NCI-H446 treated with DMSO at 0.1 percent for 48 hours (cell line): ENCODE measurements at places on chromosomes 16 and 17.

DNA sequence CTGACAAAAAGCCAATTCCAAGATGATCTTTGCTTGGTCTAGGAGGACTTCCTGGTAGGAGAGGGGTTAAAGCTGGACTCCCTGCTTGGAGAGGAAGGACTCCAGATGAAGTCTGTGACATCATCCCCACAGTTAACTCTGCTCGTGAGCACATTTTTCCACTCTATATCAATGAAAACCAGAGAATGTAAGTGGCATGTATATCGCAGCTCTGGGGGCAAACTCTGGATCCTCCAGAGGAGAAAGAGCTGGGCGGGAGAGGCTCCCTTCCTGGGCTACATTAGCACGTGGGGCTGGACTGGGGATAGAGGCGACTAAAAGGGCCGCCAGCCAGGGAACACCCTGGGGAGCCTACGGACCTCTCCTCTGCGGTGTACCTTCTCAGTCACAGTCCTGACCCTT lies 34.1 kb downstream of the HIC1 start:
- DNase-seq, result no peak

DNA sequence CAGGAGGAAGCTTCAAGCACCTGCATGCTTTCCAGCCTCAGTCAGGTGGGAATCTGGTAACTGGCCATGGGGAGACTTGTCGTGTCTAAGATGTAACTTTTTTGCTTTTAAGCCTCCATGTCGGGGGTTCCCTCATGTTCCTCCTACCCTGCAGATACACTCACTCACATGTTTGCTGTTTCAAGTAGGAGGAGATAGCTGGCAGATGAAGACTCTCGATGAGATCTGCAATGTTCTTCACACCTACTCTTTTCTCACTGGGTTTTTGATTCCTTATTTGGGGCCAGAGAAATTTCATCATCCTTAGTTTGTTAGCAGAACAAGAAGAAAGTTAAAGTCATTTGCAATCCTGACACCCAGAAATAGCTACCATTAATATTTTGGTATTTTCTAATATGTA lies 24.7 kb downstream of the UTP4 start:
- DNase-seq, result no peak

GRCh38 chr16:19236561-19237209 lies 48.8 kb upstream of the CLEC19A start:
- DNase-seq, result no peak

DNA sequence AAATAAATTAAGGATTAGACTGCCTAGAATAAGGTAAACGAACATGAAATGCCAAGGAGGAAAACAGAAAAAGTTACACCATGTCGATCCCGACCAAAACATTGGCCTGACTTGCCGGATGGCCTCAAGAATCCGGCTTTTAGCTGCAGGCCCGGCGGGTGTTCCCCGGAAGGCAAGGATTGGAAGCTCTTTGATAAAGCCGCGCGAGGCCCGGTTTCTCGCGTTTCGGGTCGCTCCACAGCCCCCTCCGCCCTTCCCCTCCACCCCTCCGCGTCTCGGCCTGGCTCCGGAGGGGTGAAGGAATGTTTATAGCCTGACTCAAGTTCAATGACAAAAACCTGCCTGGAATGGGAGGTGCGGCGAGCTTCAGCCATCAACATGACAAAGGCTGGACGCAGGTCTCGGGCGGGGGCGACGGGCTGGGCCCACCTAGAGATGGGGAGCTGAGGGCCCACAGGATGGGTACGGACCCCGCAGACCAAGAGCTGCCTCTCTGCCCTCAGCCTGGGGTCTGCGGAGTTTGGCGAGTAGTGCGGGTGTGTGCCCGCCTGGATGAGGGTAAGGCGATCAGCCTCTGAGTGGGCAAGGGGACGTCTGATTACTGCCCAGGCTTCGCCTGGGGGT lies 2.6 kb downstream of the PRAC1 start:
- DNase-seq, result no peak

DNA sequence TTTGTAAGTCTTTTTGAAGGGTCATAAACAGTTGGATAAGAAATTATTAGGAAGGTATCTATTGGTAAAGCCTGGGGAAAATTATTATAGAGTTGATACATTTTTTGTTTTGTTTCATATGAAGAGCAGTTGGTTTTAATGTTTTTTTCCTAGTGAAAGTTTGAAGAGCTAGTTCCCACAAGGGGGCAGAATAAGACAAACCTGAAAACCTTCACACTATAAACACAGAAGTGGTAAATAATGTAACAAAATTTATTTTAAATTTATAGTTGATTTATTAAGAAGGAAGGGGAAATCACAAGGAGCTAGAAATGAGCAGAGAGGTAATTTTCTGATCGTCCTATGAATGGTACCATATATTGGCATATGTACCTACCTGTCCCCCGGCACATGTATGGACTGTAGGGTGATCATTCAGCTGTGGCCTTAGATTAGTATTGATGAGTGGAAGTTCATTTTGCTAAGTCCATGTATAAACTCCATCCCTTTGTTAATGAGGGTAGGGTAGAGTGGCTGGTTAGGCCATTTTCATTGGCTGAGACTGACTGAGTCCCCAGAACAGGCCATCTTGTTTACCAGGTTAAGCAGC lies 116.3 kb downstream of the TANC2 start:
- peak; percentile 7 for DNase-seq

- DNase-seq, result no peak
Measured at GRCh38 chr17:73513426-73513825, 130.8 kb downstream of the SDK2 start.

- no peak for DNase-seq
Measured at GRCh38 chr16:4101421-4102219, 14.6 kb downstream of the ADCY9 start.

- DNase-seq, result no peak
Measured at GRCh38 chr16:30416624-30417528, 9.5 kb downstream of the ZNF771 start.

GRCh38 chr16:53224951-53225533 lies 170.3 kb downstream of the CHD9 start:
- no peak for DNase-seq

DNA sequence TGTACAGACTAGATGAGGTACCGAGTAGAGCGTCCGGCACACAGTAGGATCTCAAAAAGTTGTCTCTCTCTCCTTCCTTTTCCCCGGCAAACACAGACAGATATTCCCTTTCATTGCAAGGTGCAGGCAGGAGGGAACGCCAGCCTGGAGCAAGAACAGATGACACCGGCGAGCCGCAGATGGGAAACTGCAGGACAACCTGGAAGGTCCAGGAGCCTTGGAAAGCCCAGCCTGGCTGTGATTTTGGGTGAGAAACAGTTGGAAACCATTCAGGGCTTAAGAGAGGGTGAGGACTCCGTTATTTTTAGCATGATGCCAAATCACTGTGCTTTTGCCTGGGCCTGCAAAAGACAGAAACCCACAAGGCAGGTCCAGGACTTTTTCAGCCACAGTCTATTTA lies 7.3 kb downstream of the CDH11 start:
- DNase-seq, result no peak

- no peak for DNase-seq
Measured at GRCh38 chr16:84879569-84880487, 60.0 kb downstream of the CRISPLD2 start.

DNA sequence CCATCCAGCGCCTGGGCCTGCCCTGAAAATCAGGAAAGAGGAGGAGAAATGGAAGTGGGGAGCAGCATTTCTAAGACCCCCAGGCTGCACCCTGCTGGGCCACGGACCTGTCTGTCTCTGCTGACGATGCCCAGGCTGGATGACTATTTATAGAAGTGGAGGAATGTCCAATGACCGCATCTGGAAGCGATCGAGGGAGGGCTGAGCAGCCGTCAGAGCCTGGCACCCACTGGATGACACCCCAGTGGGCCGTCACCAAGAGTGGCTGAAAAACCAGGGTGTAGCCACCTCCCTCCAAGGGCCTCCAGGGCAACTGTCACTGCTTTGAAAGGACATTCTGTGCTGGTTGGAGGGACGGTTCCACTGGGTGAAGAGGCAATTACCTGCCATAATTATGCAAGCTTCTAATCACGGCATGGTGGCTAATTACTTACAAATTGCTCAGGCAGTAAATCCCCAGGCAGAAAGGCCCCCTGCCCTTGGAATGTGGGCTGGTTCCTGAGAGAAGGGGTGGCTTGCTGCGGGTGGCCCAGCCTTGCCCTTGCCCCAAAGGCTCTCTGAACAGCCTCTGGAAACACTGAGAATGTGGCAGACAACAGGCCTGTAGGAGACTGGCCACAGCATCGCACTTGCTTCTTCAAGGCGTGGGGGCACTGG lies 332.1 kb downstream of the C16orf95 start:
- DNase-seq, result no peak

DNA sequence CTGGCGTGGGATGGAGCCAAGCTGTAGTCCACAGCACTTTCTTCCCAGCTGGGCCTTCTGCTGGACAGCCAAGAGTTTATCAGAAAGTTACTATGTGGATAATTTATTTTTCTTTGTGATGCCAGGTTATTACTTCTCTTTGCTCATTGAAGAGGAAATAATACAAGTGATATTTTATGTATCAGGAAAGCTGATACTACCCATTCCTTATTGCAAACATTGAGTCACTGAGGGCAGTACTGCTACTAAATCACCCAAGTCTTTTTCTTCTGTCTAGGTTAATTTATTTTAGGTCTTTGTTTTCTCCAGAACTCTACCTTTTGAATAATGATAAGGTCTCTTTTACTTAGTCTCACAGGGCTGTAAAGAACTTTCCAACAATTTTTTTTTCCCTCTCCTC lies 8.3 kb downstream of the NUP93 start:
- no peak for DNase-seq

DNA sequence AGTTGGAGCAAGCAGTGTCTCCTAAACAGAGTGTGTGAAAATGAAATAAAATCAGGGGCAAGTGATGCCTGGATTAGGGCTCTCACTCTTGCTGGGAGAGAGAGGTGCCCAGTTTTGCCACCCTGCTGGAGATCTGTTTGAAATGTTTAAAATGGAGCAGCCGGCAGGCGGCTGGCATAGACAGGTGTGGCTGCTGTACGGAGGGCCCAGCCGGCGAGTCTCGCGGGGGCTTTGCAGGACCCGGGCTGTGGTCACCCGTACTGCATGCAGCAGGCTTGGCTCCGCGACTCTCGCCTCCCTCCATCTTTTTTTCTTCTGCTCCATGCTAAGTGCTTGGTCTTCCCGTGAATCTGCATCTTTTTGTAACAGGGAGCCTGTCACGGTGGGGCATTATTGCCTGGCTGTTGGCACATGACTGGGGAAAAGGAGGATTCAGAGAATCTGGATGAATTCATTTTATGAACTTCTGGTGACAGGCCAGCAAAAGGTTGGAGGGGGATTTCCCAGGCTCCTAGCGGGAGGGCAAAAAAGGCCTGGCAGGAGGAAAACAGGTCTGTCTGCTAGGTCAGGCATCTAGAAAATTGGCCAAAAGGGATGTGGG lies 1.8 kb downstream of the ZNRF1 start:
- no peak for DNase-seq

GRCh38 chr17:46175891-46176290 lies 17.3 kb downstream of the KANSL1 start:
- no peak for DNase-seq

DNA sequence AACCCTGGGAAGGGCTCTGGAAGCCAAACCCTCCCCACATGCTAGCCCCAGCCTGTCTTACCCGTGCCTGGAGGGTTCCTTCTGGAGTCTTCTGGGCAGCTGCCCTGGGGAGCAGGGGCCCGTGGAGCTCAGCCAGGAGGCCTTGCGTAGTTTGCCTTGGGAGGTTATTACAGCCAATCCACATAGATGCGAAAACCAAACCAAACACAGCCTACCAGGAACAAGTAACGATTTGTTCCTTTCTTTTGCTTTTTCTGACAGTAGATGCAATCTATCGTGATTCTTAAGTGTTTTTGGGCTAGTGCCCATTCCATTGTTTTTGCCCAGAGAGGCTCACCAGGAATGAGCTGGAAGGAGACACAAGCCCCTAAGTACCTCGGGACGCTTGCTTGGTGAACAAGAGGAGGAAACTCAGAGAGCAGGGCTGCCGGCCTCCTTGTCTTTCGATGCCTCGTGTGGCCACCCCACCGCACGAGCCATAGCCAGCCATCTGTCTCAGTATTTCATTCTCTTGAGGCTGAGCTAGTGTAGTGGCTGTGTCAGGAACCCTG lies 102.7 kb upstream of the NOL11 start:
- peak; percentile 80 for DNase-seq

GRCh38 chr17:73480740-73481139 lies 163.5 kb downstream of the SDK2 start:
- no peak for DNase-seq

GRCh38 chr17:75571885-75572215 lies 15.8 kb upstream of the MYO15B start:
- no peak for DNase-seq

DNA sequence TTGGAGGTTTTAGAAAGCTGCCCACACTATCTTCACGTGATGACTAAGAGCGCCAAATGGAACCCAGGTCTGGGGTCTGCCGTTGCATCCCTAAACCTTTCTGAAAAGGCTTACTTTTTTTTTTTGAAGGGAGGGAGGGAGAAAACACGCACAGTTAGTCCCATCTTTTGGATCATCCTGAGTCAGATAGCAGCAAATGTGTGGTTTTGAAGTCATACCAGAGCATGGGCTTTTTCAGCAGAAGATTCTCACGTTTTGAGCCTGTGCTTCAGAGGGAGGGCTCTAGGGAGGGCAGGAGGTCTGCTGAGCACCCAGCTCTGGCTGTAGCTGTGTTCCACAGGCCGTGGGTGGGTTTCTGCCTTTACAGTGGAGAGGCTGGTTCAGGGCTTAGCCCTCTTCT lies 194.7 kb downstream of the SNX29 start:
- no peak for DNase-seq

- no peak for DNase-seq
Measured at GRCh38 chr17:49162866-49163265, 30.3 kb downstream of the B4GALNT2 start.

GRCh38 chr16:27465483-27465879 lies 63.5 kb downstream of the IL21R start:
- DNase-seq, result no peak

GRCh38 chr17:2151358-2152033 lies 96.6 kb downstream of the HIC1 start:
- DNase-seq, result no peak

DNA sequence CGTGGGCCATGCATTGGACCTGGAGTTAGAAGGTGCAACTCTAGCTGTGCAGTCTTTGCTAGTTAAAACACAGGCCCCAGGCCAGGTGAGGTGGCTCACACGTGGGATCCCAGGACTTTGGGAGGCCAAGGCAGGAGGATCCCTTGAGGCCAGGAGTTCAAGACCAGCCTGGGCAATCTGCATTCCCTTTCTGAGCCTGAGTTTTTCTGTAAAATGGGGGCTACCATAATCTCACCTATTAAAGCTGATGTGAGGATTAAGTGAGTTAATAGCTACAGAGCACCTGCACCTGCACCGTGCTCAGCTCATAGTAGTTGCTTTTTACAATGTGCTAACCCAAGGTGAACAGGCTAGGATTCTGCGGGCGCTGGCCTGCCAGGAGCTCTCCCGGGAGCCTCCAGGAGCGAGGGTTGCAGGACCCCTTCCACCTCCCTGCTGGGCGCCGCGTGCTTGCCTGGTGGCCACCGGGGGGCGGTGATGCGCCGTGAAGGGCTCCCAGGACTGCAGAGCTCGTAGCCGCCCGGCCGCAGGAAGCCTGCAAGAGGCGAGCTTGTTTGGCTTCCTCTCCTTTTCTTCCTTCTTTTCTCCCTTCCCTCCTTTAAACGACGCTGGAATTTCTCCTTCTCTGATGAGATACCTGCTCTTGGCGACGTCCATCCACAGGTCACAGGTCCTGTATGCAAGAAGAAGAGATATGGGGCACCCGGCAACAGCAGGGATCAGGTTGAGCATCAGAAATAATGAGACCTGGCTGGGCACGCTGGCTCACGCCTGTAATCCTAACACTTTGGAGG lies 51.3 kb downstream of the ZFP90 start:
- no peak for DNase-seq
